GM03348 (cell line): ENCODE measurements at places on chromosomes 1 and 21.

DNA sequence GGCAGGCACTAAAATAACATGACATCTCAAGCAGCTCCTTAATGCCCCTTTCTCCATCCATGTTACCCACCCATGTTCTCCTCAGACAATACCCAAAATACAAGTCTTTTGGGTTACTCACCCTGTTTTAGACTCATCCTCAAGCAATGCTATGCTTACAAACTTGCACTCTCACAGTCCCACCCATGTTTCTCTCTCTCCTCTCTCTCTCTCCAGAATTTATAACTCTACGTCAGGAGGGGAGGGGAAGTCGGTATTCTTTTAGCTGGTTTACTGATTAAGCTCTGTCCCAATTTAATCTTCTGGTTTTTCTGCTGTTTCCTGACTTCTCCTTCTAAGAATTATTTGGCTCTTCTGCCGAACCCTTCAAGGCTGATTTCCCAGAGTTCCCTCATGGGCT, 98.0 kb upstream of the NR5A2 start:
- DNase-seq = no peak

DNA sequence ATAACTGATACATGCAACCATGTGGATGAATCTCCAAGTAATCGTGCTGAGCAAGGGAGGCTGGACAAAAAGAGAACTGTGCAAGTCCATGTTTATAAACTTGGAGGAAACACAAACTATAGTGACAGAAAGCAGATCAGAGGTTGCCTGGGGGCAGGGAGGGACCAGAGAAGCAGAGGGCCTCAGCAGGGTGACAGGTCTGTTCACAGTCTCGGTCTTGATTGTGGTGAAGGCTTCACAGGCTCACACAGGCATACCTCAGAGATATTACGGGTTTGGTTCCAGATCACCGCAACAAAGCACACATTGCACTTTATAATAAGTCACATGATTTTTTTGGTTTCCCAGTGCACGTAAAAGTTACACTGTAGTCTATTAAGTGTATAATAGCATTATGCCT, 28.5 kb downstream of the ACOT7 start:
- DNase-seq = no peak

- no peak for DNase-seq
Measured at GRCh38 chr1:179831852-179832699, 45.5 kb downstream of the TOR1AIP2 start.

GRCh38 chr1:64546013-64546412, 76.1 kb downstream of the CACHD1 start:
- DNase-seq = peak; percentile 17

DNA sequence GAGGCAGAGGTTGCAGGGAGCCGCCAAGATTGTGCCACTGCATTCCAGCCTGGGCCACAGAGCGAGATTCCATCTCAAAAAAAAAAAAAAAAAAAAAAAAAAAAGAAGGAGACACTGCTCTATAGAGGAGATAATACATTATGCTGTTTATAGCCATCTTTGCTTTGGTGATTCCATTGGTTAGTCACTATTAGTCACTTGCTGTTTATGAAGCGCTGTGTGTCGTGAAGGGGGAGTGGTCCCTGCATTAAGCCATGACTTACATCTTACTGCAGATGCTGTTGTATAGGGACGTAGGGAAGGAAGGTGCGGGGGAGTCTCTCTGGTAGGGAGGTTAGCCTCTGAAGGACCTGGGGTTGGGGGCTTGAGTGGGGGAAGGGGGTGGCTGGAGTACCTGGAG, 48.3 kb downstream of the HUNK start:
- peak; percentile 33 for DNase-seq

GRCh38 chr21:43702785-43703034, 16.2 kb upstream of the PDXK start:
- DNase-seq = peak; percentile 53

DNA sequence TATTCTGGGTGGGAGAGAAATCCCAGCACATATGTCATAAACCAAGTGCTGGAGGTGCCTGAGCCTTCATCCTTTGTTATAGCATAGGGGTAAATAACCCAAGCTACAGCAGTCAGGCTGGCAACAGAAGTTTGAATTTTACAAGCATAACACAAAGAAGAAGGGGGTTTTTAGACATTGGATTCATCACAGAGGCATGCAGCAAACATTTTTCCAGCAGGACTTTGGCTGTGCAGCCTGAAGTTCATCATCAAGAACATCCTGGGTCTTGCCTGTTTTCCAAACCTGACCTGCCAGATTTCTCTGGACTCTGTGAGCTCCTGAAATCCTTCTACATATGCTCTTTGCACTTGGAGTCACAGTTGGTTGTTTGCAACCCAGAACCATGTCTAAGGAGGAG, 16.2 kb downstream of the PTGER3 start:
- peak; percentile 53 for DNase-seq

DNA sequence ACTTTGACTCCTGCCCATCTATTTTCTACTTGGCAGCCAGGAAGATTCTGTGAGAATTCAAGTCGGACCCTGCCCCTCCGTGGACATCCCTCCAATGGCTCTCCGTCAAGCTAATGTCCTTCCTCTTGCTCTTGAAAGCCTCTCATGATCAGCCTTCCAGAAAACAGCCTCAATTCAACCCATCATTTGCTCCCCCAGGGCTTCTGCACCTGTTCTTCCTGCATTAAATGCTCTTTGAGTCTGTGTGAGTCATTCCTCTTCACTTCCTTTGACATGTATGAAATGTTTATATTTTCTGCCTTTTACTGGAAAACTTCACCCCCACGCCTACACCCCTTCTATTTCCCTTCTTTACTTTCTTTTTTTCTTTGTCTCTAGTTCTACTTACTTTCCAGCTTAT, 734.1 kb upstream of the ZP4 start:
- DNase-seq = no peak

GRCh38 chr1:199297887-199298286, 659.0 kb downstream of the PTPRC start:
- no peak for DNase-seq

GRCh38 chr1:184930645-184931044, 43.7 kb downstream of the NIBAN1 start:
- DNase-seq = no peak

DNA sequence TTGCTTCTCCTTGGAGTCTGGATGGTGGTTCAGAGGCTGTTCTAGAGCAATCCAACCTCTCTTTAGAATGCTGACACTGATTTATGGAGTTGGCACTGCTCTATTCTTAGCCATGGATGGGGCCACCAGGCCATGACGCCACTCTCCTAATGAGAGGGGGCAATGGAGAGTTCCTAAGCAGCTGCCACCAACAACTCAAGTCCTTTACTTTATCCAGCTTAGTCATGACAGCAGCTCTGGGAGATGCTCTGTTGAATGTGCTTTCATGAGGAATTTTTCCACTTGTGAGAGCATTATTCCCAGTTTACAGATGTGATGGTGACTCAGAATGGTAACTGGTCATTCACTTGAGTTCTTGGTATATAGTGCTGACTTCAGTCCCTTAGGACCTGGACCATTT, 366.3 kb downstream of the HHAT start:
- no peak for DNase-seq

DNA sequence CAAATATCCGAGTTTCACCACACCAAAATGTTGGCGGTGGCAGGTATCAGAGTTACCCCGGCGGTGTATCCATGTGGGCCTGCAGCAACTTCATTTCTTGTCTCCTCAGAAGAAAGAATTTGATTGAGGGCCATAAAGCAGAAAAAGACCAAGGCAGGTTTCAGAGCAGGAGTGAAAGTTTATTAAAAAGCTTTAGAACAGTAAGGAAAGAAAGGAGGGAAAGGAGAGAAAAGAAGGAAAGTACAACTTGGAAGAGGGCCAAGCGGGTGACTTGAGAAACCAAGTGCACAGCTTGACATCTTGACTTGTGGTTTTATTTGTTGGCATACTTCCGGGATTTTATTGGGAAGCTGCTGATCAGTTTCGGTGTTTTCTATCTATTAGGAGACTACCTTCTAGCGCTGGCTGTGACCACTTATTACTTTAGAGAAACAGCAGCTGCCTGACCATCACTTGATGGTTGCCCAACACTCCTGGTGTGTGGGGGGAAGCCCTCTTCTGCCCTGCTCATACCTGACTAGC, 75.5 kb upstream of the RAB3GAP2 start:
- DNase-seq = no peak

GRCh38 chr1:186682736-186683135, 2.5 kb upstream of the PTGS2 start:
- peak; percentile 45 for DNase-seq

DNA sequence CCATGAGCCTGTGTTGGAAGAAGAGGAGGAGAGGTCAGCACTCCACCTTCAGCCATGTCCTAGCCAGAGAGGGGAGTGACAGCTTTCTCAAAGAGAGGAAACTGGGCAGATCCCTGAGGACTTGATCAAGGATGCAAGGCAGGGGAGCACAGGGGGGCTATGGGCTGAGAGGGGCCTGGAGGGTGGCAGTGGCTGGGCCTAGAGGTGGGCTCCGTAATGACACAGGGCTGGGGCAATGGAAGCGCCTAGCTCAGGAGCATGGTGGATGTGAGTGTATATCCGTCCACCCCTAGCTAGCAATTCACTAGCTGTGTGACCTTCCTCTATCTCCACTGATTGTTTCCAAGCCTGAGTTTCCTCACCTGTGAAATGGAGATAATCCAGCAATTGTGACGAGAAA, 32.6 kb downstream of the NEK2 start:
- no peak for DNase-seq

DNA sequence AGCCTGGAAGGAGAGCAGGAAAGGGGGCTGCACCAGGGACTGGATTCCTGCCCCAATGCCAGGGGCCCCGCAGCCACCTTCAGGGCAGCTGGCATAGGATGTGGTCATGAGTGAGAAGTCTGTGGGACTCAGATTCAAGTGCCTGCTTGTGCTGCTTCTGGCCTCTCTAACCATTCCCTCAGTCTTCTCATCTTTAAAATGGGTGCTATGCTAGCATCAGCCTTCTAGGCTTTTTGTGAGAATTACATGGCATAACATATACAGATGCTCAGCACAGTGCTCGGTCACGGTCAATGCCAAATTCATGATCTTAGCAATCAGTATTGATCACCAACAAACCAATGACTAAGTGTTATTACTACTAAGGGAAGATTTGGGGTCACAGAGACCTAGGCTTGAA, 23.5 kb downstream of the TRIM62 start:
- DNase-seq = no peak

DNA sequence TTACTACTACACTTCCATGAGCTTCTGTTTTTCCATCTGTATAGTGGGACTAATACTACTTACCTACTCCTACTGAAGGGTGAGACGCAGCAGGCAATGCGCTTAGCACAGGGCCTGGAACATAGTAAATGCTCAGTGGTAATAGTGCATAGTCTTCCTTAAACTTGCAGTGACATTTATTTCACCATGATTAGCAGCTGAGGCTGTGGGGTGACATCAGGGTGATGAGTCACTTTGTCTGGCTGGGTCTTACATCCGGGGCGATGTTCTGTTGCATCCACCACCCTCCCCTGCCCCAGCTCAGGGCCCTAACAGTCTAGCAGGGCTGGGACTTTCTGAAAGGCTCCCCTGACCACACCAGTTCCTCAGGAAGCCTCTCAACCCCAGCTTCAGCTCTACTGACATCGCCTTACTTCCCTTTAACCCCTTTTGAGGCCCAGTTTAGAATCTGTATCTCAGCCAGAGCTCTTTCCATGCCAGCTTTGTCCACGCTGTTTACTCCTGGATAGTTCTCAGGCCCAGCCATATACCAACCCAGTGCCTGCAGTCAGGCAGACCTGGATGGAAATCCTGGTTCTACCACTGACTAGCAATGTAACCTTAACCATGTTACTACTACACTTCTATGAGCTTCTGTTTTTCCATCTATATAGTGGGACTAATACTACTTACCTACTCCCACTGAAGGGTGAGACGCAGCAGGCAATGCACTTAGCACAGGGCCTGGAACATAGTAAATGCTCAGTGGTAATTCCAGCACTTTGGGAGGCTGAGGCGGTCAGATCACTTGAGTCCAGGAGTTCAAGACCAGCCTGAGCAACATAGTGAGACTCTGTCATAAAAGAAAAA, 66.3 kb downstream of the CD58 start:
- peak; percentile 79 for DNase-seq

- no peak for DNase-seq
Measured at GRCh38 chr1:86227026-86227425, 70.5 kb upstream of the COL24A1 start.

- peak; percentile 43 for DNase-seq
Measured at GRCh38 chr1:37410815-37411214, 63.6 kb upstream of the ZC3H12A start.

DNA sequence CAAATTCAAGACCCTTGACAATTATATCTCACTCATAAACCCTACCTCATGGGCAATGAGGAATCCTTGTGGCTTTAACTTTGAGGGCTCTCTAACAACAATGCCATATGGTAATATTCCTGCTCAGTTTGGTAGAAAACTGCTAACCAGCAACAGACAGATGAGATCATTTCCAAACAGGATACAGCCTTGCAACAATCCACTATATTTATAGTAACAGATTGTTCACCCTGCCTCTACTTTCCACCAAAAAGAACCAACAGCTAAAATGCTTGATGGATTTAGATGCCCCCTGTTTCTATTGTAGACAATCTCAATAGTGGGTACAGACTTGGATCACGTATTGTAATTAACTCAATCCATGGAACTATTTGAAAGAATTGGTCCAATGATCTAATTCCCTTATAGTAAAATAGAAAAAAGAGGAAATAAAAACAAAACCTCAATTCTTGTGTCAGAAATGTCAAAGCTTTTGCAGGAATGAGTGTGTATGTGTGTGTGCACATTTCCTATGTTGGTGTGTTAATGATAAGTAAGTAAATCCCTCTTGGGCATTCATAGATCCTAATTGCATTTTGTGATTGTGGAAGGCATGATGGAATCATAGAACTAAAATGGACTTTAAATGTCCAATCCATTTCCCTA, 100.0 kb upstream of the EDEM3 start:
- peak; percentile 48 for DNase-seq

GRCh38 chr21:36097427-36098181, 27.8 kb downstream of the CBR1 start:
- DNase-seq = no peak

- no peak for DNase-seq
Measured at GRCh38 chr1:57544345-57544744, 120.5 kb upstream of the DAB1 start.

DNA sequence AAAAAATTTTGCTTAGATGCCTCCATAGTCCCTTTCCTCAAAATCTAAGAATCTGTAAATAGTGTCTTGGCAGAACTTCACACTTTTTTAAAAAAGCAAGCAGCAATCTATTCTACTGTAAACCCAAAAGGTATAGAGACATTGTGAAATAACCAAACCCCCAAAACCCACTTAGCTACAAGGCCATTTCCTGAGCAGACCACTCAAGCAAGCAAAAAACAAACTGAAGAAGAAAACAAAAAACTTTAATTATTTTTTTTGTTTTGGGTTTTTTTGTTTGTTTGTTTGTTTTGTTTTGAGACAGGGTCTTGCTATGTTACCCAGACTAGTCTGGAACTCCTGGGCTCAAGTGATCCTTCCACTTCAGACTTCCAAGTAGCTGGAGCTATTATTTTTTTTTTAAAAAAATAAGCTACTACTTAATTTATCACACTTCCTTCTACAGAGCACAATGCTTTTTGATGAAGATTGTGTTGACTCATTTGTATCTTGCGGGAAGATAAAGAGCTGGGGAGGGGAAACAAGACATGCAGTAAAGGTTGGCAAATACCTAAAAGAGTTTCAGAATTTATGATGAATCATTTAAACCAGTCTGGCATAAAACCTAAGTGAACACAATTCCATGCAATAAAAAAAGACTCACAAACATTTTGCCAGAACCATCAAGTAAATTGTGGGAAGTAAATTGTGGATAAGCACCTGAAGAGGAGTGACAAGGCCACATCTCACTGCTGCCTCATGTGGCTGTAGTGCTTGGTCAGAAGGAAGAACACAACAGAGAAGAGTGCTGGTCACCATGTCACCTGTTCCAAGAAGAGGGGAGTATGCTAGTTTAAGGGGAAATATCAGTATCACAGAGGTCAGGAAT, 2.7 kb upstream of the PTPN22 start:
- no peak for DNase-seq
